Stimulated activated CD8-positive, alpha-beta memory T cell treated with anti-CD3 and anti-CD28 coated beads, Interleukin-2, amount 100 ng/mL, for 1 hour (primary cell): ENCODE measurements at places on chromosomes 3 and 15.

DNA sequence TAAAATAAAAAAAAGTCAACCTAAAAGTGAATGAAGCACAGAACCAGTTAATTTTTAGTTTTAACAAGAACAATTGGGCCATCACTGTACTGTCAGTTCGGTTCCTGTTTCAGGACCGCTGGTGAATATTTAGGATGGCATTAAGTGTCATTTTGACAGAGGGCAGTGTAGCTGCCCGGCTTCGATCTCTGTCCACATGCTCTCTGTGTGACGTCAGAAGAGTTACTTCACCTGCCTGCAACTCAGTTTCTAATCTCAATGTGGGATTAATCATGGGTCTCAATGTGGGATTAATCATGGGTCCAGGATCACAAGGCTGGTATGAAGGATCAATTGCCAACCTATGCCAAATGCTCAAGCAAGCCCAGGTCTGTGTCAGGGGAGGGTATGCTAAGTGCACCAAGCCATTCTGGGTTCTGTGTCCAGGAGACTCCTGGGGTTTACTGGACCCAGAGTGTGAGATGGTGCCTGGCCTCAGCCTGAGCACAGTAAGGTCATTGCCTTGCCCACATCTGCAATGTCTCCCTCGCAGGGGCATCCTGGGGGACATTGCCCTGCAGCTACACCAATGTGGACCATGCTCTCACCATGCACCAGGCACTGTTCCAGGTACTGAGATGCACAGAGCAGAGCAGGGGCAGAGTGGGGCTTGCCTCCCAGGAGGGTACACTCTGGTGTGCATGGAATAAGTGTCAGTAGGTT, 8.1 kb downstream of the GABRA5 start:
- no peak for DNase-seq

GRCh38 chr3:147403511-147403910, 2.8 kb downstream of the ZIC4 start:
- no peak for DNase-seq

DNA sequence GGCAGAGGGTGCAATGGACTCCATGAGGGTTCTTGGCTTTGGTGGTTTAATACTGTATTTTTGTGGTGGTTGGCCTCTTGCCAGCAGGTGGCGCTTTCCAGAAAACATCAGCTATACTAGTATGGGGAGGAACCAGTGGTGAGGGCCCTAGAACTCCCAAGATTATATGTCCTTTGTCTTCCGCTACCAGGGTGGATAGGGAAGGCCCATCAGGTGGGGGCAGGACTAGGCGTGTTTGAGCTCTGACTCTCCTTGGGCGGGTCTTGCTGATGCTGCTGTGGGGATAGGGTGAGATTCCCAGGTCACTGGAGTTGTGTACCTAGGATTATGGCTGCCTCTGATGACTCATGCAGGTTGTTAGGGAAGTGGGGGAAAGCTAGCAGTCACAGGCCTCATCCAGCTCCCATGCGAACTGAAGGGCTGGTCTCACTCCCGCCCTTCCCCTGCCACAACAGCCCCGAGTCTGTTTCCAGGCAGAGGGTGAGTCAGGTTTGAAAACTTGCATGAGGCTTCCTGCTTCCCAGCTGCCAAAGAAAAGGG, 357.7 kb downstream of the OTOL1 start:
- DNase-seq = no peak

DNA sequence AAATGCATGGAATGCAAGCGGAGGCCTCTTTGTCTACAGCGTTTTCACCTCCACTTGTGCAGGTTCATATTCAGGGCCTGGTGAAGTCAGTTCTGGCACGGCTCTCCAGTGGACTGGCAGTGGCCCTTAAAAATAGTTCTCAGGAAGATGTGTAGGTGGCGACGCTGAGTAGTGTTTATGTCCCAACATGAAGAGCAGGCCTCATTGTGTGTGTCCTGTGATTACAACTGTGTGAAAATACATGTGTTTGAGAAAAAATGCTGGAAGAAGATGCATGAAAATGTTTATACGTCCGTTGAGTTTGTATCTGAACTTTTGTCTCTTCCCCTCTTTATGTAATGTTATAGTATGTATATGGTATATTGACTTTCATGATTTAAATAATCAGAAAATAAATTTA, 7.2 kb downstream of the LIPC start:
- no peak for DNase-seq

DNA sequence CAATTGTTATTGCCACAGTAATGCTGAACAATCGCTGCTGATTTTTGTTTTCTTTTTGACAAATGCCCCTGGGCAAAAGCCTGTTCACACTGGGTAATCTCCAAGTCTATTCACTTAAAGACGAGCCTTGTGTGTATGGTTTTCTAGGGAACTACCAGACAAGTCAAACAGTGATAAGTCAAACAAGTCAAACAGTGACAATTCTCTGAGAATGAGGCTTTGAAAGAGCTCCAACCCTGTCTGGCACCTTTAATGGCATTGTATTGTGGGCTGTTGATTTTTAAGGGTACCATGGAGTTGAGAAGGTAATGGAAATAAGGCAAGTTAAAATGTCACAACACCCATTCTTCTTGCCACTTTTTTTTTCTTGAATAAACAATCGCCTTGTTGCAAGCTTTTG, 59.4 kb upstream of the TMC3 start:
- no peak for DNase-seq

- no peak for DNase-seq
Measured at GRCh38 chr3:20930034-20930433, 744.0 kb upstream of the SGO1 start.

DNA sequence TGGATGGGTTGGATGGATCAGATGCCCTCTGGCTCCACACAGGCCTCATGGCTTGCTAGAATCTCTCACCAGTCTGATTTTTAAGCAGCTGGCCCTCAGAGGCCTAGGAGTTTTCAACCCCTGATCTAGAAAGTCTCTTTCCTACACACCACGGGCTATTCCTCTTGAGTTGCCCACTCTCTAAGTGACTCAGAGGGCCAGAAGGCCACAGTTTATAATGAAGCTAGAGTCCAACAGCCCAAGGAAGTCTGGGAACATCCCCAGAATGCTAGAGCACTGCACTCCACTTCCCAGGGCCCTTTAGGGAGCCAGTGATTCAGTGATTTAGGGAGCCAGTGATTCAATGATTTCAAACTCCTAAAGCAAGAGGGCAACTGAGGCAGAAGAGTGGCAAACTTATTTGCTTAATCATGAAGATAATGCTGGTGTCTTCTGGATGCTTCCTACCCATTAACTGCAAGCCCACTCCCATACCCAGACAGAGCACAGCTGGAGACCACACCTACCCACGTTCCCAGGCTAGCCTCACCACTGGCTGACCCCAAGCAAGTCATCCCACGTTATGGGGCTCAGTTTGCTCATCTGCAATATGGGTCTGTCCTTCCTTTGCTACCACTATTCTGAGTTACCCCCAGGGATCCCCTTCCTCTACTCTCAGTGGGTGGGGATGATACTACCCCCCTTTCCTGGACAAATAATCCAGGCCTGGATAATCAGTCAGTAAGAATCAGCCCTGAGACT, 36.7 kb downstream of the ABTB1 start:
- no peak for DNase-seq

- no peak for DNase-seq
Measured at GRCh38 chr3:189144645-189145044, 27.1 kb upstream of the TPRG1 start.

GRCh38 chr15:60004009-60004845, at the start of gene FOXB1:
FOXB1 (plus strand) TSS chr15:60004311; CDS start chr15:60004964, 653 bp downstream.
- DNase-seq = no peak

- no peak for DNase-seq
Measured at GRCh38 chr15:62658498-62658897, 384.0 kb upstream of the TPM1 start.

- no peak for DNase-seq
Measured at GRCh38 chr15:38252481-38253350, at the start of gene SPRED1. SPRED1 (plus strand) TSS chr15:38252836; CDS start chr15:38253186, 350 bp downstream.

GRCh38 chr3:147200545-147200944, 205.8 kb downstream of the ZIC4 start:
- DNase-seq = no peak

DNA sequence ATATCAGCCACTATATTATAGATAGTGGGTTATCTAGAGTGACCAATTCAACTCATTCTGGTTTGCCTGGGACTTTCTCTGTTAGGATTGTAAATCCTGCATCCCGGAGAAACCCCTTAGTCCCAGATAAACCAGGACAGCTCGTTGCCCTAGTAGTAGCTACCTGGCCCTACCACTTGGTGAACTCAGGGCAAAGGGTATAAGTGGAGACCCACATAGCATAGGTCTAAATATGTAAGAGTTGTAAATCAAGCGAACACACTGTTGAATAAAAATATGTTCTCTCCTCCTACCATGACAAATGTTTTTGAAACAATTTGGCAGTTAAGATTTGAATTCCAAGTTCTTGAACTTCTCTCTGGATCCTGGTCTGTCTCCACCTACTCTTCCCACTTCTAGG, 15.7 kb upstream of the LMCD1 start:
- DNase-seq = no peak

GRCh38 chr15:57165992-57166391, 210.3 kb upstream of the CGNL1 start:
- no peak for DNase-seq

- no peak for DNase-seq
Measured at GRCh38 chr3:55077726-55078125, 149.9 kb upstream of the LRTM1 start.

GRCh38 chr15:88013111-88013510, 243.4 kb downstream of the NTRK3 start:
- no peak for DNase-seq
